ENCODE measurements at places on chromosomes 5 and 9.

DNA sequence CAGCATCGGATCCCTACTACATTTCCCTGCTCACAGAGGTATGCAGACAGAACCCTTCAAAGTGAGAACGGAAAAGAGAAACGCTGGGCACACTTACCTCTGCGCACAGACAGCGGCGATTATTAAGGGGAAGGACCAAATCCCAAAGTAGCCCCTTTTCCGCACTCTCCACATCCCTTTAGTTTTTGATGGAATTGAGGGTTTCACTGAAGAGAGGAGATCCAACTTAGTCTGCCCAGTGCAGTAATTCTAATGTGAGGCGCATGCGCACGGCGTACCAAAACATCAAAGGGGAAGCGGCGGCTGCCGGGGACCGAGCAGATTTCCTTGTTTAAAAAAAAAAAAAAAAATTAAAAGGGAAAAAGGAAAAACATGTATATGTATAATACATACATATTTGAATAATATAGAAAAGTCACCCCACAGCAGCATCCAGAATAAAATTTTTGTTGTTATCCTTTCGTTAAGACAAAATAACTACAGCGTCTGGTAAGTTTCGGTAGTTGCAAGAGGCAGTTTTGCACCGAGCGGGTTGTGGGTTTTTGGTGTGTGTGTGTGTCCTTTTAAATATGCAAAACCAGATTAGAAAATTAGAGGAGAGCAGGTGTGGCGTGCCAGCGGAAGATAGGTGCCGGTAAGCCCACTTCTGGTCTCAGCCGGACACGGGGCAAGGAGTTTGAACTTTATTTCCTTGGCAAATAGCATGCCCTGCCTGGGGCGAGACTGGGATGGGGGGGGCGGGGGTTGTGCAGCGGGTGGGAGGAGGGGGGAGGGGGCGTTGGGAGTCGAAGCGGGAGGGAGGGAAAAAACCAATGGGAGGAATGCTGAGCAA, at the start of gene GABRB2:
Gene GABRB2 (minus strand): TSS at position 256 of the 832 bp plus-strand sequence. CDS start 82 bp downstream, at position 174.
- no peak for DNase-seq

- DNase-seq = no peak
Observed at GRCh38 chr9:124062172-124062571, 50.6 kb downstream of the LHX2 start.

DNA sequence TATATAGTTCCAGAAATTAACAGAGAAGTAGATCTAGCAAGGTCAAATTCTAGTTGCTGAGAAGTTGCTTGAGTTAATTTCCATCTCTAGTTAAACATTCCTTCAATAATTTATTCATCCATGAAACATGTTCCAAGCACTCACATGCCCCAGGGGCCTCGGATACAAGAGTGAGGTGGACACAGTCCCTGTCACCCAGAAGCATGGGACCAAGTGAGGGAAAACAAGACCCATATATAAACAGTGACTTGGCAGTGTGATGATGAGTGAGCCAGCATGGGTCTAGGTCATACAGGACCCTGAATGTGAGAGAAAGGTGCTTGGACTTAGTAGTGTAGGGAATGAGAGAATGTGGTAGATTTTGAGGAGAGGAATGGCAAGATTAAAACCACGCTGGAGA, 216.9 kb downstream of the TTLL11 start:
- DNase-seq = no peak

GRCh38 chr9:135278586-135278985, 191.1 kb downstream of the OLFM1 start:
- no peak for DNase-seq

DNA sequence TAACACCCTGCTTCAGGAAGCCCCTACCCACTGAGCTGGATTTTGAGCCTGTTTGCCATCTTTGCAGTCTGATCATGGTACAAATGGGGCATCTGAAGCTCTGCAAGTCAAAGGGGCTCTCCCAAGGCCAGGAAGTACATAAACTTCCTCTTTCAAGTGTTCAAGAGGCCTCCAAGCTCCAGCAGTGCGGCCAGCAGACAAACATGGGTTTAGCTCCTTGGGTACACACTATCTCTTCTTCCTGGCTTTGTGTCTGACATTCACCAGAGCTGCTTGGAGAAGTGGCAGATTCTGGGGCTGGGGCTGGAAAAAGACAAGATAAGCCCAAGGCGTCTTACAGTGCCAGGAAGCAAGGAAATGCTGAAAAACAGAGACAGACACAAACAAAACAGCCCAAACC, 34.1 kb downstream of the LAMC3 start:
- DNase-seq = no peak

DNA sequence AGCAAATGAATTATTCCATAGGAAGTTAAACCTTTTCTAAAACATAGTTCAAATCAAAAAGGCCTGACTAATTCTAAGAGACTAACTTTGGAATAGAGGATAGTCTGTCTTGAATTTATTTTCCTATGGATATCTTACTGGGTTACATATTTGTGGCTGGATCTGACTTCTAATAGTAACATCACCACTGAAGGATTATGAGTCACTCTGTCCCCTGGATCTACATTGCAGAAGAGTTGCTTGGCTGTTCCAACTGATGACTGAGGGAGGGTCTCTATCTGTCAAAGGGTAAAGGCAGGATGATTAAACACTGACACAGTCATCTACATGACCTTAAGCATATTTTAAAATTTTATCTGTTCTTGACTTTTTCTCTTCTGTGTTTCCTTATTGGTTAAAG, 119.6 kb upstream of the FST start:
- DNase-seq = peak; percentile 79
